ENCODE measurements at places on chromosomes 3 and 15.

DNA sequence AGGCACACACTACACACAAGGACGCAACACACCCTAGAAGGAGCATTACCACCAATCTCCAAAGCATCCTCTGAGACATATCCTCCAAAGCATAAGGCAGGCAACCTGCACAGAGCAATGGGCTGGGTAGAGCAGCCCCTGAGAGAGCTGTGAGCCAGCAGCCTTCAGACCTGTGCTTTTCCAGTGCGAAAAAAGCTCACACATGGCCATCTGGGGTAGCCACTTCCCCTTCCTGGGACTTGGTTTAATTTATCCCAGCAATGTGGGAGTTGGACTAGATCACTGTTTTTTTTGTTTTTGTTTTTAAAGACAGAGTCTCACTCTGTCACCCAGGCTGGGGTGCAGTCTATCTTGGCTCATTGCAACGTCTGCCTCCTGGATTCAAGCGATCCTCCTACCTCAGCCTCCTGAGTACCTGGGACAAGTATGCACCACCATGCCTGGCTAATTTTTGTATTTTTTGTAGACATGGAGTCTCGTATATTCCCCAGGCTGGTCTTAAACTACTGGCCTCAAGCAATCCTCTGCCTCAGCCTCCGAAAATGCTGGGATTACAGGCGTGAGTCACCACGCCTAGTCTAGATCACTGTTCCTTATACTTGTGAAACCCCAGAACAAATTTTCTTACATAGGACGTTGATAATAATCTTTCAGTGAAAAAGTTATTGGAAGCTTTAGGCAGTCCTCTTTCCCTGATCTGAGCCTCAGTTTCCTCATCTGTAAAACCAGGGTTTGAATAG lies 18.9 kb downstream of the PTPN23 start:
- DNase-seq: no peak

GRCh38 chr15:47794252-47794914 lies 77.1 kb downstream of the SEMA6D start:
- no peak for DNase-seq

- no peak for DNase-seq
Observed at GRCh38 chr3:178749471-178749870, 213.2 kb downstream of the KCNMB2 start.

- DNase-seq: no peak
Observed at GRCh38 chr3:143814443-143814889, 33.8 kb downstream of the SLC9A9 start.

DNA sequence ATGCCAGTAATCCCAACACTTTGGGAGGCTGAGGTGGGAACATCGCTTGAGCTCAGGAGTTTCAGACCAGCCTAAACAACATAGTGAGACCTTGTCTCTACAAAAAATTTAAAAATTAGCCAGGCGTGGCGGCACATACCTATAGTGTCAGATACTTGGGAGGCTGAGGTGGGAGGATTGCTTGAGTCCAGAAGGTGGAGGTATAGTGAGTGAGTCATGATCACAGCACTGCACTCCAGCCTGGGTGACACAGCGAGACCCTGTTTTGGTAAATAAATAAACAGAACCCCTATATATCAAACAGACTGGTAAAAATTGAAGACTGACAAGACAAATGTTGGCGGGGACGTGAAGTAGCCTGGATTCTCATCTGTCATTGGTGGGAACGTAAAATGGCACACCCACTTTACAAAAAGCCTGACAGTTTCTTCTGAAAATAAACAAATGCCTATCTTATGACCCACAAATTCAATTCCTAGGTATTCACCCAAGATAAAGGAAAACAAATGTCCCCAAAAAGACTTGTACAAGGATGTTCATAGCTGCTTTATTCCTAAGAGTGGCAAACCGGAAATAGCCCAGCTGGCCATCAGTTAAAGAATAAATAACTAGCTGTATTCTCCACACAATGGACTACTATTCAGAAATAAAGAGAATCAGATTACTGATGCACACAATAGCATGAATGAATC lies 47.0 kb upstream of the GK5 start:
- DNase-seq: no peak

DNA sequence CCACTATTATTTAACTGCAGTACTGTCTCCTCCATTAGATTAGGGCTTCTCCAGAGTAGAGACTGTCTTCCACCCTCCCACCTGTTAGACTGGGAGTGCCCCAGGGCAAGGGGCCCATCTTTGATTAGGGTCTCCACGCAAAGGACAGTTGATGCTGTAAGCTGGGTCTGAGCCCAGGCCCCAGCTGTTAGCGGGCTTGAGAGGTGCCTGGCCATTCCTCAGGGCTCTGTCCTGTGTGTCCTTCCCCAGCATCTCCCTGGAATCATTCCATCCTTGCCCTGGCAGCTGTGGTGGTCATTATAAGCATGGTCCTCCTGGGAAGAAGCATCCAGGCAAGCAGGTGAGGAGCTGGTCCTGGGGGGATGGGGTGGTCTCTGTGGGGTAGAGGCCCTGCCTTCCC lies 6.1 kb downstream of the SLC51B start:
- DNase-seq: no peak

DNA sequence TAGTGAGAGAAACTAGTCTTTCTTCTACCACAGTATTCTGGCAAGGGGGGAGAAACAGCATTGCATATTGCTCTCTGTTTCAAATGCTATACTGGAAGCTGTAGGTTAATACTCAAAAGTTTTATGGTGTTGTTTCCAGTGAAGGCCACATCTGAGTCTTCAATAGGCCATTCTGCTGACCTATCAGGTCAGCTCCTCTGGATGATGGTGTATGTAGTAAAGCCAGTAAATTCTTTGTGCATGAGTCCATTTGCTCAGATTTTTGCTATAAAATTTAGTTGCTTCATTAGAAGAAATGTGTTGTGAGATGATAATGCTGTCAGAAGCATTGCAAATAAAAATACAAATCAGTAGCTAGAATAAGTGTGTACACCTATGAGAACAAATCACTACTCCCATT lies 64.9 kb upstream of the RBMS3 start:
- DNase-seq: no peak

- no peak for DNase-seq
Observed at GRCh38 chr15:38471974-38472373, 18.0 kb downstream of the FAM98B start.

DNA sequence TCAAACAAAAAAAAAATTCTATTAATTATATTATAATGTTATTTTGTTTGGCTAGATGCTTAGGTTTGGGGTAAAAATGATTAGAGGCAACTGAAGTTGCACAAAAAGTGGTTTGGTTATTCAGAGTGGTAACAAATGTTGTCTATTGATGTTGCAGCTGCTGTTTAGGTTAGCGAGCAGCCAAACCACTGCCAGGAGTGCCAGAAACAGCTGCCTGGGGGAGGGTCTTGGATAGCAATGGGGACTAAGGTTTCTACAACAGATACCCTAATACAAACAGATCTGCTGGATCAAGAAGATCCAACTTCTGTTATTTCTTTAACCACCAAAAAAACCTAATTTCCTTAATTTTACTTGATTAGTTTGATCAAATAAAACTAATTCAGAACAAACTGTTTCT lies 26.6 kb downstream of the BTLA start:
- no peak for DNase-seq

DNA sequence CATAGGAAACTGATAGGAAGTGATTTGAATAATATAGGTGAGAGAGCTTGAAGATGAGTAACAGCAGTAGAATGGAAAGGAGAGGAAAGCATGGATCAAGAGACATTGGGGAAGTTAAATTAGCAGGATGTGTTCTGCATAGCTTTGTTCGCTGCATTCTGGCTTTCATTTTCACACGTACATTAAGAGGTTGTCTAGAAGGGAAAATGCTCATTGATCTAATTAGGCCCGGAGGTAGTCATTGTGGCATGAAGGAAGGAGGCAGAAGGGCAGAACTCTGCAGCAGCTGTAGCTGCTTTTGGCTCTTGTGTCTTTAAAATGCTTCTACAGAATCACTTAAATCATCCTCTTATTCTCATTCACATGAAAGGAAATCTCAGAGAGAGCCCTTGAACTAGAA lies 40.3 kb downstream of the KCNAB1 start:
- DNase-seq: no peak

DNA sequence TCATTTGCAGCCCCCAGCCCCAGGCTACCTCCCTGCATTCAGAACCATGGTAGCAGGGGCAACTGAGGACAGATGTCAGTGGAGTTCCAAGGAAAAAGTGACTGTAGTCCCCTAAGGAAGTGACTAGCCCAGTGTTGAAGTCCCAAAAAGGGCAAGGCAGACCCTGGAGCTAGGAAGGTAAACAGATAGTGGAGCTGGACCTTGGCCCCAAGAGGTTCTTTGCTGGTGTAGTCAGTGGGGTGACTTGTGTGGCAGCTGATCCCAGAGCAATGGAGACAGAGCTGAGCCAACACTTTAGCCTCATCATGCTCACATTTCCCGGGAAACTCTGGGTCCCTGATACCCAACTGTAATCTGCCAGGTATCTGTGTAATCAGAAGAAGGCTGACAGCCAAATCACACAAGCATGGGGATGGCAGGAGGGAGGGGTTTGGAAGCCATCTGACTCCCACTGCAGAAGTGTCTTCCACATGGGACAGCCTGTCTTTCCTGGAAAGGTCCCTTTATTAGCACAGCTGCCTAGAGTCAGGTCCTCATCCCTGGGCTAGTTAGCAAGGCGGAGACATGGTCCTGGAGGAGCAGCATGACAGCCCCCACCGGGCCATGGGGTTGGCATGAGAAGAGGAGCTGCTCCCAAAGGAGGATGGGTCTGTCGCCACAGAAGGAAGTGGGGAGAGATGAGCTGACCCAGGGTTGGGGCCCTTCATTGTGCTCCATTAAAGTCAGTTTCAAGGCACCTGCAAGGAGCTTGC lies 39.8 kb downstream of the PXYLP1 start:
- DNase-seq: no peak

DNA sequence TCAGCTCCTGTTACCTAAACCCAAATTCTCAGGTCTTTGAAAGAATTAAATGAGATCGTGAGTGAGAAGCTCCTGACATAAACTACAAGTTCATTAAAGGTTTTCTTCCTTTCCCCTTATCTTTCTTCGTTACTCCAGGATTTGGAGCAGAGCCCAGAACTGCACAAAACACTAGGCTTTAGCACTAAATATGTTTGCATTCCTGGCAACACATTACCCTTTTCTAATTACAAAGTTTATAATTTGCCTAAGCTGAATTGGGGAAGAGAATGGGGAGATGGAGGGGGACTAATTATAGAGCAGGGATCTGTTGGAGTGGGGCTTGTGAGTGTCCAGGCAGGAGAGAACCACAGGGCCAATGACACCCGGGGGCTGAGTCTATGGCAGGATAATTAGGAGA lies 109.7 kb downstream of the SV2B start:
- no peak for DNase-seq

- DNase-seq: no peak
Observed at GRCh38 chr3:155919728-155920127, 49.3 kb downstream of the GMPS start.

DNA sequence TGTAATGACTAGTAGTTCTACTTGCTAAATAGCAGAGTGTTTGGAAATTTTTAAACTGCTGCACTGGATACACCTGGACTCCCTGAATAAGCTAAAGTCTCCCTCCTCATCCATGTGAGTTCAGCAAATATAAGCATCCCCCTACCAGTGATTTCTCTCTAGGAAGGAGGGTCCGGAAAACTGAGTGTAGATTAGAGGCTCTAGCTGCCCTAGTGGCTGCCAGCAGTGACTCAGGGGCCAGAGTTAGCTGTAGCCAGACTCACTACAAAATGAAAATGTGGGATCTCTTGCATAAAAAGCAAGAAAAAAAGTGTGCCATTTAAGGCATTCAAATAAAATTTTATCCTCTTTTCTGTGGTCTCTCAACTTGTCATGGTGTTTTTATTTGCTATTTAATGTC lies 485.0 kb upstream of the ATP11B start:
- DNase-seq: no peak

GRCh38 chr15:25169318-25169717 lies 214.5 kb downstream of the SNRPN start:
- DNase-seq: no peak

DNA sequence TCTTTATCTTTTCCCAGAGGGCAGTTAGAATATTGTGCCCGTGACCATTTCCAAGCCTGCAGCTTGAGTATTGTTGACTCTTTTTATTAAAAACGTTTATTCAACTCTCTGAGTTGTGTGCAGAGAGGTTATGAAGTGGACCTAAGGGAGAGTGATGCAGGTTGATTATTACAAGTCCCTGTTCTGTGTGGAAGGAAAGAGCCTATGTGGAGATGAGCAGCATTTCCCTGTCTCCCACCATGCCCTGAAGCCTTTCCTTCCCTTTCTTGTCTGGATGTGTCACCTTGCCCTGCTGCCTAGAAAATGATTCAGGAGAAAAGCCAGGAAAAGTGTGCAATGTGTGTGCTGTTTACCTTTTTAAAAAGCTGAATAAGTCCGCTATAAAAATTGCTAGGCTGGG lies 19.4 kb downstream of the ZPLD1 start:
- no peak for DNase-seq

Measured in CD4-positive, alpha-beta T cell treated with Interleukin-6 for 4 hours (primary cell).